ENCODE measurements at places on chromosomes 1 and 21.

DNA sequence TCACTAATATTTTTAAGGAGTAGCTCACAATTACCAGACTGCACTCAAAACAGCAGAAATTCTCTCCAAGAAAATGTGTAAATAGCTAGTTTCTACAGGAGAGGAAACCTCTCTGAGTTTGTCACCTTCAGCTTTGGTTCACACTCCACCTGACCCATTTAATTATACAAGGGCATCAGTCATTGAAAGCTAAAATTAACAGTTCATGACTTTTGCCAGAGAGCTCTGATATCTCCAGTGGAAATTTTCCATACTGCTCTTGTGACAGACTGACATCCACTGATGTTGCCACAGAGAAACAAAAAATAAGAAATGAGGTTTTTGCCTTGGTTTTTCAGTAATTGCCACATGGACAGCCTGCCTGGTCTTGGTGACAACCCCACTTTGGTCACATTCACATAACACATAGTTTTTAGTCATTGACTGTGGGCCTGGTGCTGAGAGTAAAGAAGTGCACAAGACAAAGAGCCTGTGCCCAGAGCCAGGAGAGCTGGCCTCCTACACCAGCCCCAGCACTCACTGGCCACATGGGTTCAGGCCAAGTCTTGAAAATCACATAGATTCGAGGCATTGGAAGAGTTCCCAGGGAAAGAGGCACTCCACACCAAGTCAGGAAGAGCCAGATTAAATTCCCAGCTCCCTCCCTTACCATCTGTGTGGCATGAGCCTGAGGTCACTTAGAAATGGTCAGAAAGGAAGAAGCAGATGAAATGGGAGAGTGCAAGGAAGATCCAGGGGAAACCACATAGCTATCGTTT lies 13.8 kb upstream of the SIM2 start:
- DNase-seq, result no peak

DNA sequence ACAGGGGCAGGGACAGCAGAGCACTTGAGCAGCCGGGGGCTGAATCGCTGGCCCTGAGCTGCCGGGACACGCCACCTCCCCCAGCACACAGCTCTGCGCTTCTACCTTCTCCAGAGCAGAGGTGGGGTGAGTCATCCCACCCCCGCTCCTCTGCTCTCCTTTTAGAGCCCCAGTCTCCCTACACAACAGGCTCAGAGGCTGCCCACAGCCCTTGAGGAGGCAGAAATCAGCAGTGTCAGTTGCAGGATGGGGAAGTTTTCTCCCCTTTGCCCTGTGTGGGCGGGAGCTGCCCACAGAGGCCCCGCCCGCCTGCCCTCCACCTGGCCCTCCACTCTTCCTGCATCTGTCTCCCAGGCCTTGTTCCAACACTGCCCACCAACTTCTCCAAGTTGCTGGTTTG lies 94.6 kb downstream of the STUM start:
- no peak for DNase-seq

DNA sequence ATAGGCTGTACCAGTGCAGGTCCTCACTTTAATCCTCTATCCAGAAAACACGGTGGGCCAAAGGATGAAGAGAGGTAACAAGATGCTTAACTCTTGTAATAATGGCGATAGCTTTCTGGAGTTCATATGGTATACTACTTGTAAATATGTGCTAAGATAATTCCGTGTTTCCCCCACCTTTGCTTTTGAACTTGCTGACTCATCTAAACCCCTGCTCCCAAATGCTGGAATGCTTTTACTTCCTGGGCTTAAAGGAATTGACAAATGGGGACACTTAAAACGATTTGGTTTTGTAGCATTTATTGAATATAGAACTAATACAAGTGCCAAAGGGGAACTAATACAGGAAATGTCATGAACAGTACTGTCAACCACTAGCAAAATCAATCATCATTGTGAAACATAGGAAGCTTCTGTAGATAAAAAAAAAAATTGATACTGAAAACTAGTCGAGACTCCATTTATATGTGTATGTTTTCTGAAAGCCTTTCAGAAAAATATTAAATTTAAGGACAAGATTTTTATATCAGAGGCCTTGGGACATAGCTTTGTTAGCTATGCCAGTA lies 7.0 kb downstream of the SOD1 start:
- DNase-seq, result no peak

- DNase-seq, result no peak
Observed at GRCh38 chr21:35325953-35326352, 276.9 kb upstream of the RUNX1 start.

DNA sequence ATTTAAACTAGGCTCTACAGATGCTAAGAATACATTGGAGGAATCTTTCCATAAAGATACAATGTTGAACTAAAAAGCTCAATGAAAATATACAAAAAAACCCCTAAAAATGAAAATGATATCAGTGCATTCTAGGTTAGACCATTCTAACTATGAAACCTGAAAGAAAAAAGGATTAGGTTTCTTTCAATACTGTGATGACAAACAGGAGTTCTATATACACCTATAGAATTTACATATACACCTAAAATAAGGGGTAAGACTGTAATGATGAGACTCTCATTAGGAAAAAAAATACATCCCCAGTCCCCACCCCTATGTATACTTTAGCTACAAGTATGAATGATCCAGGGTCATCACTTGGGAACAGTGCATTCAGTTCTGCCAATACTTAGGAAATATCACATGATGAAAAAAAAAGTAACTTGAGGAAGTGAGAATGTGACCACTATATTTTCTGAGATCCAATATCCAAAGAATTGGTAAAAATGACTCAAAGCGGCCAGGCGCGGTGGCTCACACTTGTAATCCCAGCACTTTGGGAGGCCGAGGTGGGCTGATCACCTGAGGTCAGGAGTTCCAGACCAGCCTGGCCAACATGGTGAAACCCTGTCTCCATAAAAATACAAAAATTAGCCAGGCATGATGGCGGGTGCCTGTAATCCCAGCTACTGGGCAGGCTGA lies 26.3 kb downstream of the SELENOF start:
- DNase-seq, result no peak

- no peak for DNase-seq
Observed at GRCh38 chr21:34017039-34017961, 56.1 kb upstream of the MRPS6 start.

- no peak for DNase-seq
Observed at GRCh38 chr1:83593073-83593472, 405.9 kb downstream of the TTLL7 start.

DNA sequence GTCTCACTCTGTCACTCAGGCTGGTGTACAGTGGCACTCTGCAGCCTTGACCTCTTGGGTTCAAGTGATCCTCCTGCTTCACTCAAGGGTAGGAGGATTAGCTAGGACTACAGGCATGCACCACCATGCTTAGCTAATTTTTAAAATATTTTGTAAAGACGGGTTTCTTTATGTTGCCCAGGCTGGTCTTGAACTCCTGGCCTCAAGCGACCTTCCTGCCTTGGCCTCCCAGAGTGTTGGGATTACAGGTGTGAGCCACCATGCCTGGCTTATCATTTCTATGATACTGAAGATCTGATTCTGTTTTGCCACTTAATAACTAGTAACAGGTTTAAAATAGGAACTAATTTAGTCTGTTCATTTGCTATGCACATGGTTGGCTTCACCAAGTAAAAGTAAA lies 33.6 kb downstream of the GNAI3 start:
- no peak for DNase-seq

GRCh38 chr1:164768619-164769018 lies 209.6 kb downstream of the PBX1 start:
- no peak for DNase-seq
